ENCODE measurements at places on chromosomes 6 and 20. TPM values are rescaled to one million over a fixed set of nuclear protein-coding genes. Genes with fewer than 3 reads are reported as not detected.

GRCh38 chr6:3159805-3160781 lies 2.7 kb upstream of the TUBB2A start:
- DNase-seq = peak; percentile 66

- no peak for DNase-seq
These were observed 545.6 kb downstream of the PKHD1 start for GRCh38 chr6:51541847-51542246.

DNA sequence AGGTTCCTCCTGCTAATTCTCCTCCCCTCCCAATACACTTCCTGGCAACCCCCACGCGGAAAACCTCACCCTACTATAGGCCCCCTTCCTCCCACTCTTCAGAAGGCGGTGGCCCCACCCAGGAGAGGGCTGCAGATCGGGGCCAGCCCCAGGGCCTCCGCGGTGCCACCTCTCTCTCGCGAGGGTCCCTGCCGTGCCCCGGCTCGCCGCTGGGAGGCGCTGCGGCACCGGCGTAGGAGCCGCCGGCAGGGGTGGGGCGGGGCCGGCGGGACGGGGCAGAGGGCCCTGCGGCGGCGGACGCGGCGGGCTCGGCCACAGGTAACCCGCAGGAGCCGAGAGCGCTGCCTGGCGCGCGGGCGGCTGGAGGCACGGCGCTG lies at the start of gene ANKRD6:
Gene ANKRD6, plus strand, starts transcription at position 278 of the 377 bp plus-strand sequence. CDS start 133,825 bp downstream, outside the sequence.
- DNase-seq = peak; percentile 84

- DNase-seq = no peak
These were observed 77.0 kb downstream of the ADTRP start for GRCh38 chr6:11701573-11701972.

- no peak for DNase-seq
These were observed 50.0 kb upstream of the ADIG start for GRCh38 chr20:38531021-38531420.

DNA sequence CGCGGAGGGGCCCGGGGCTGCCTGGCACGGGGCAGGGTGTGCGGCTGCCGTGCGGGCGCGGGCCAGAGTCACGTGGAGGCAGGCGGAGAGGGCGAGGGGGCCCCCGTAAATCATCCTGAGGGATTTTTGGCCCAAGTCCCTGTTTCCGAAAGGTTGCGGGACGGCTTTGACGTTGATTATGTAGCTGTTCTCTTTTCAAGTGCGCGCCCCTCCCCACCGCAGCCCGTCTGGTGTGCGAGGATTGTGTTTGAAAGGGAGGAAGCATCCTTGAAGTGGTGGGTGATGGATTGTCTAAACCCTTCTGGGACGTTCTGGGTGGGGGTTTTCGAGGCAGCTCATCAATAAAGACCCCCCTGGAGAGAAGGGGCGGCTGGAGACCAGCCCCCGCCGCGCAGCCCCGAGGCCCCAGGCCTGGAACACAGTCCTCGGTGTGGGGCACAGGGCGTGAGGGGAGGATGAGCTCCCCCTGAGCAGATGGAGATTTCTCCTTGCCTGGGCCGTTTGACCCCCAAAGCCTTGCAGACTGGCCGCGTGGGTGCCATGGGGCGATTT lies 7.0 kb upstream of the FOXF2 start:
- no peak for DNase-seq

GRCh38 chr6:109388265-109388664 lies 6.0 kb upstream of the CD164 start:
- no peak for DNase-seq

DNA sequence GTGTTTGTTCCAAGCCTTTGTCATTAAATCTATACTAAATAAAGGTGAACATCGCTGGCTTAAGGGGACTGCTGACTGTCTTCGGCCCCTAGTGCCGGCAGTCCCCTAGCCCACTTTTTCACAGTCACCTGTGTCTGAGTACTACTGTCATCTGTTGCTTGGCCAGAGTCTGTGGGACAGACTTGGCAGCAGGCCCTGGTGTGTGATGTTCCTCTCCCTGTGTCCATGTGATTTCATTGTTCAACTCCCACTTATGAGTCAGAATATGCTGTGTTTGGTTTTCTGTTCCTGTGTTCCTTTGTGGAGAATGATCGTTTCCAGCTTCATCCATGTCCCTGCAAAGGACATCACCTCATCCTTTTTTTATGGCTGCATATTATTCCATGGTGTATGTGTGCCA lies 133.4 kb downstream of the HAO1 start:
- DNase-seq = no peak

- DNase-seq = no peak
These were observed 100.9 kb downstream of the PFDN4 start for GRCh38 chr20:54308804-54309203.

- no peak for DNase-seq
These were observed 20.5 kb downstream of the TGM2 start for GRCh38 chr20:38144598-38144973.

- DNase-seq = no peak
These were observed 27.8 kb downstream of the TNFAIP3 start for GRCh38 chr6:137894779-137895385.

DNA sequence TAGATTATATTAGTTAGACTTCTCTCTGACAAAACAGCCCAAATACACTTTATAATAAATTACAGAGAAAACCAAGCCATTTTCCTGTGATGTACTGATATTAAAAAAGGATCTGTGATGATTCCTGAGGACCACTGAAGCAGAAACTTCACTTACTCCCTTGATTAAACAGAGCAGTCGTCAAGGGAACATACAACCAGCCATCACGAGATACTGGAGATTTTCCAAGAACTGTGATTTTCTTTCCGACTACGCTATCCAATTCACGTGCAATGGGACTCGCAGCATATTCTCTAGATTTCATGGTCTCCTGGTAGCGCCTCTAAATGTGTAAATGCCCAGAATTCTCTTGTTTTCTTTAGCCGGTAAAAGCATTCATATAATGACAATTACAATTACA lies 377.4 kb downstream of the PHF3 start:
- DNase-seq = no peak

GRCh38 chr6:47733879-47734558 lies 35.6 kb downstream of the ADGRF4 start:
- no peak for DNase-seq

DNA sequence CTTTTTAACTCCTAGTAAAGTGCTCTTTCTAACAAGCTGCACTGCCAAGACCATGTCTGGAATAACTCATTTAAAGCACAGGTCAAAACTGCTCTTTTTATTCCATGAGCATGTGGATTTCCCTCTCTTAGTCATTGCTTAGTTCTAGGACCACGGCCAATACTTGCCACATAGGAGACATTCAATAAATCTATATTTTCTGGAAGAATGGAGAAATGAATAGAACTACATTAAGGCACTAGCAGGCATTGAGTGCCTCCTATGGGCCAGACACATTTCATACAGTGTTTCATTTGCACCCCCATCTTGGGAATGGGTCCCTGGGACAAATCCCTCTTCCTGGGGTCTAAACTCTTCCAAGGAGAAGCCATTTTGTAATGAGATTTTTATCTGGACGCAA lies 552.8 kb upstream of the CITED2 start:
- no peak for DNase-seq

GRCh38 chr6:165876588-165876987 lies 213.5 kb upstream of the PDE10A start:
- peak; percentile 54 for DNase-seq

GRCh38 chr6:34661357-34661756 lies 35.2 kb downstream of the ILRUN start:
- no peak for DNase-seq

- no peak for DNase-seq
These were observed 23.5 kb upstream of the MAP3K7 start for GRCh38 chr6:90610301-90610750.

DNA sequence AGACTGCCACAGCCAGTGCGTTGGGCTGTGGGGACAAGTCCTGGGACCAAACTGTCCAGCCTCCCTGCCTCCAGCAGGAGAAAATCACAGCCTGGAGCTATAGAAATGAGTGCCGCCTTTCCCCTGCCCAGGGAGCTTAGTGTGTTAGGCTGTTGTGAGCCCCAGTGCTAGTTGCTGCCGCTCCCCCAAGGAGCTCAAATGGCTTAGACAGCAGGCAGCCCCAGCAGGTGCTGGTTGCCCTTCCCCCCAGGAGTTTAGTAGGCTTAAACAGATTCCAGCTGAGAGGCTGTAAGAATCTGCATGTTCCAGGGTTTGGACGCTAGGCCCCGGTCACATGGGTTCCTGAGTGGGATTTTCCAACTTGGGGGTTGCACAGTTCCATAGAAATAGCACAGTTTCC lies 27.2 kb upstream of the HMGN3 start:
- DNase-seq = no peak

- DNase-seq = no peak
These were observed 21.2 kb upstream of the ENPP5 start for GRCh38 chr6:46191961-46192360.

DNA sequence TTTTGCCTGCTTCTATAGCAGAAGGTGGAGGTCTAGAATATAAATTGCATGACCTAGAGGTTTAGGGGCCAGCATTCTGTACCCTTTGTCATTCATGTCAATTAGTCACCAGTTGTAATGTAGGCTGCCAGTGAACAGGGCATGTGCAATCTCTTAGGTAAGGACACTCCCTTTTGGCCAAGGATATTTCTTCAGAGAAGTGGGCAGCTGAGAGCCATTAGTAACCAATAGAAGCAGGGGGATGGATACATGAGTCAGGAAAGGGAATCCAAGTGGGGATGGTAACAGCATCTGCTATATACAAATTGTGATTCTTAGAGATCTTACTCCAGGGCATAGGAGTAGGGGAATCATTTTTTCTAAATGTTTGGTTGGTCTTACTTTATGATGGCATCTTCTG lies 494.2 kb upstream of the JAG1 start:
- no peak for DNase-seq

- DNase-seq = peak; percentile 36
These were observed 75.4 kb upstream of the TMEM244 start for GRCh38 chr6:129936329-129937165.

- DNase-seq = no peak
These were observed 53.5 kb upstream of the BTN3A2 start for GRCh38 chr6:26311385-26312095.

DNA sequence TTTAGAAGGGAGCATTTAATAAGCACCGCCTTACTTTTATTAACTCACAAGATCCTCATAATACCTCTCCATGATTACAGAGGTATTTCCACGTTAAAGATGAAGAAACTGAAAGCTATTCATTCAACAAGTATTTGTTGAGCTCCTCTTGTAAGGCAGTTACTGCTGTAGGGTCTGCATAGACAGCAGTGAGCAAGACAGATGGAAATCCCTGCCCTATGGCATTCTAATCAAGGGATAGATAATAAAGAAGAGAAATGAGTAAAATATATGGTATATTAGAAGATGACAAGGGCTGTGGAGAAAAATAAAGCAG lies 77.8 kb upstream of the CTNNBL1 start:
- DNase-seq = no peak

DNA sequence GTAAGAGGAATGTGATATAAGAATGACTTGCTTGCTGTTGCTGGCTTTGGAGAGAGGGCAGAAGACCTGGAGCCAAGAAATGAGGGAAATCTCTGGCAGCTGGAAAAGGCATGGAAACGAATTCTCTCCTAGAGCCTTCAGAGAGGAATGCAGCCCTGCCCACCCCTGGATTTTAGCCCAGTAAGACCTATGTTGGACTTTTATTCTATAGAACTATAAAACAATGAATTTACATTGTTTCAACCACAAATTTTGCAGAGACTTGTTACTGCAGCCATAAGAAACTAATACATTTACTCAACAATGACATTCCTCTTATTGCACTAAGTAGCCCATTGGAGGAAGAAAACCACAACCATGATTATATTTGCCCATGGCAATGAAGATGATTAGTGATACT lies 39.5 kb upstream of the PREP start:
- DNase-seq = no peak

GRCh38 chr6:149728499-149729234 lies 10.8 kb upstream of the LATS1 start:
- no peak for DNase-seq

GRCh38 chr20:4507288-4507719 lies 214.4 kb upstream of the PRND start:
- DNase-seq = no peak

- DNase-seq = no peak
These were observed 18.0 kb upstream of the RSPH3 start for GRCh38 chr6:159017757-159018559.

The TSPO2 gene
- total RNA-seq = not detected

The MROH8 gene
- total RNA-seq = 6.8 TPM

The PLAGL1 gene
- total RNA-seq = 16.6 TPM

The TMEM74B gene
- total RNA-seq = 6.4 TPM

The ECT2L gene
- total RNA-seq = 2.8 TPM

The IPCEF1 gene
- total RNA-seq = 0.99 TPM

The BPIFB6 gene
- total RNA-seq = not detected

The RNF114 gene
- 44.5 TPM for total RNA-seq

The FRK gene
- 4.8 TPM for total RNA-seq

The PROCR gene
- total RNA-seq = 26.9 TPM

The ETV7 gene
- total RNA-seq = 0.47 TPM
